T-helper 2 cell treated with Interferon-gamma antibody and Interleukin-4, amounts not matched to agents 5 μg/mL and 100 μg/mL, for 36 hours (primary cell): ENCODE measurements at places on chromosomes 16 and 17.

DNA sequence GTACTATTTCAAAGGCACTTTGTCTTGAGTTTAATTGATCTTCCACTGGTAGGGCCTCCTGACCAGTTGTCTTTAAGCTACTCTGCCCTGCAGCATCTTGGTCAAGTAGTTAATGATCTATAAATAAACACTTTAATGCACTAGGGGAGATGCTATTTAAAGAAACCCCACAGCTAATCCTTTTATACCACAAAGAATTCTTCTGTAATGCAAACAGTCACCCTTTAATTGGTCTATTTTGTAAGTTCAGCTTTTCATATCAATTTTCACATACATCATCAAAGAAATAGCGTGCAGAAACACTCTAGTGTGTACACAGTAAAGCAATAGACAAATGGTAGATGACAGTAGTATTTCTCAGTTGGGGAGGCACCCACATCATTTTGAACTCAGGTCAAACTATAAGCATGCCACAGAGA lies 70.3 kb downstream of the PMP22 start:
- no peak for DNase-seq

GRCh38 chr16:68737730-68738629 lies 888 bp downstream of the CDH1 start:
- DNase-seq = no peak

- peak; percentile 27 for DNase-seq
Measured at GRCh38 chr17:60165971-60166370, 16.2 kb downstream of the CA4 start.

GRCh38 chr17:64653325-64653984 lies 8.7 kb downstream of the SMURF2 start:
- no peak for DNase-seq

DNA sequence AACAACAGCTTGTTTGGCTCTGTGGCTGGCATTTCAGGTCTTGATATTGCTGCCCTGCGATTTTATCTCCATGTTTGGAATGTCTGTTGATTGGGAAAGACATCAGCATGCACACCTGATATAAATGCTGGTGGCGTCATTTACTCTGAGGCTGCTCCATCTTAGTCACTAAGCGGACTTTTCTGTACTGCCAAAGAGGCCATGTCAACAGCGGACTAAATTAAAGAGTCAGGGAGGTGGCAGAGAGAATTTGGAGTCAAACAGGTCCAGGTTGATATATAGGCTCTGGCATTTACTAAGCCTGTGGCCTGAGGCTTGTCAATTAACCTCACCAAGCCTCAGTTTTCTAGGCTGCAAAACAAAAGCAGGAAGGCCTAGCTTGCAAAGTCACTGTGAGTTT lies 6.2 kb downstream of the RBFOX1 start:
- no peak for DNase-seq

- DNase-seq = no peak
Measured at GRCh38 chr17:79330229-79330628, 255.6 kb downstream of the ENGASE start.

GRCh38 chr16:46785076-46785845 lies 37.1 kb upstream of the MYLK3 start:
- no peak for DNase-seq

GRCh38 chr16:68710211-68710610 lies 26.9 kb upstream of the CDH1 start:
- no peak for DNase-seq

GRCh38 chr16:777826-778225 lies 10.4 kb downstream of the RPUSD1 start:
- no peak for DNase-seq

DNA sequence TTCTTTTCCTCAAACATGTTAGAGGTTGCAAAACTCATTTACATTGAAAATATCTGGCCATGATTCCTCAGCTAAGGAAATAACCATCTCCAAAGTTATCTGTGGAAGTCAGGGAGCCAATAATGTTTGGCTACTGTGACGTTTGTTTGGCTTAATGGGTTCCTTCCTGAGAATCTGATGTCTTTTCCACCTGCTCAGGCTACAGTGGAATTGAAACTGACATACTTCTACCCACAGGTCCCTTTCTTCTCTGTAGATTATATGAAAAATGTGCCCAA lies 221.1 kb upstream of the XYLT1 start:
- DNase-seq = no peak

DNA sequence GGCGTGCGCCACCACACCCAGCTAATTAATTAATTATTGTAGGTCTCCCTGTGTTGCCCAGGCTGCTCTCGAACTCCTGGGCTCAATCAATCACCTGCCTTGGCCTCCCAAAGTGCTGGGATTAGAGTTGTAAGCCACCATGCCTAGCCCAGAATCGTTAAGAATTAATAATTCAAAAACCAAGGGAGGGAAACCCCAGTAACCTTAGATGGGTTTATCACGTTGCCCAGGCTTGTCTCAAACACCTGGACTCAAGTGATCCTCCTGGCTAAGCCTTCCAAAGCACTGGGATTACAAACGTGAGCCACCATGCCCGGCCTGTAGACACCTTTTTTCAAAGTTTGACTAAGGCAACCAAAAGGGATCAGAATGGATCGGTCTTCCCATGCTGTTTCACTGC lies 21.6 kb downstream of the CD300LF start:
- DNase-seq = no peak

- DNase-seq = no peak
Measured at GRCh38 chr16:64162613-64163375, 959.1 kb downstream of the CDH11 start.

- DNase-seq = no peak
Measured at GRCh38 chr16:46932802-46933201, 40.7 kb downstream of the DNAJA2 start.

DNA sequence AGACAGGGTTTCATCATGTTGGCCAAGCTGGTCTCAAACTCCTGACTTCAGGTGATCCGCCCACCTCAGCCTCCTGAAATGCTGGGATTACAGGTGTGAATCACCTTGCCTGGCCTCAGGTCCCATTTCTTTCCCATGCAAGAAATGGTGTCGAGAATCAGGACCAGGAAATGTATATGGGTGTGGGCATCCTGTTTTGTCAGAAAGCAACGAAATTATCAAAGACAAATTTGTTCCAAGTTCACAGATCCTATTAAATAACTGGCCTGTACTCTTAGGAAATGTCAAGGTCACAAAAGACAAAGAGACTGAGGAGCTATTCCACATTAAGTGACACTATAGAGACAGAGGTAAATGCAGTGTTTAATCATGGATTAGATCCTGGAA lies 17.1 kb upstream of the ST6GALNAC1 start:
- no peak for DNase-seq

DNA sequence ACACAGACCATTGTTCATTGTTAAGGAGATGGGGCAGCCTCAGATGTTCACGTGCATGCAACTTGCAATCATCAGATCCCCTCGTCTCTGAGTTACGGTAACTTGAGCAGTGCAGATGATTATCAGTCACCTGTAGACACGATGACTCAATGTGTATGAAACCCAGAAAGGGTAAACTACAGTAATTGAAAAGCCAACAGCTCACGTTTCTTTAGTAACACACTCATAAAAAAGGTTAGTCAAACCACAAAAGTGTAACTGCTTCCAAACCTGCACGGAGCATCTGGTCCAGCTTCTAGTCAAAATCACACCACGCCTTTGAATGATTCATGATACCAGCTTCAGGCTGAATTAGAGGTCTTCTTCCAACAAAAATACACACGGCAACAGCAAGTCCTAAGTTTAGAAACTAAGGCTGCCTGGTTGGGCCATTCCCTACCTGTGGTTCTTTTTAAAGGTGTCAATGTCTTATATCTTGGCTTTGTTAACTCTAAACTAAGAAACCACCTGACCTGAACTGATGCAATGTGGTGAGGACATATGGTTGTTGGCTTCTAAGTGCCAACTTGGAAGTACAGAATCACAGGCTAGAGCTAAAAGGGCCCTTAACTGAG lies 32.3 kb downstream of the GRB7 start:
- peak; percentile 79 for DNase-seq

DNA sequence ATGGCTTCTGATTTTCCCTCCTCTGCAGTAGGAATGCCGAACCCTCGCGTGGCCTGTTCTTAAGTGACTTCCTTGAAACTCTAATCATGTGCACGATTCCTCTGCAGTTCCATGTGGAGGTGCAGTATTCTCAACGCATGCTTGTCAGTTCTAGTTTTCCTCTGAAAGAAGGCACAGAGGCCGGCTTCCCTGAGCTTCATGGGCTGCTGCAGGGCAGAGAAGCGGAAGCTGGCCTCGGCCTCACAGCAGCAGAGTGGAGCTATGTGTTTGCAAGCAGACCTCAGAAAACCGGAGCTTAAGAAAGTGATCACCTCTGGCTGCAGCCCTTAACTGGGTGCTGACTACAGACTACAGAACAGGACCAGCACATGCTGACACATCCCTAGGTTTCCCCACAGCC lies 500.7 kb downstream of the GRIN2A start:
- no peak for DNase-seq

GRCh38 chr17:49581648-49581998 lies 6.0 kb downstream of the NXPH3 start:
- no peak for DNase-seq

DNA sequence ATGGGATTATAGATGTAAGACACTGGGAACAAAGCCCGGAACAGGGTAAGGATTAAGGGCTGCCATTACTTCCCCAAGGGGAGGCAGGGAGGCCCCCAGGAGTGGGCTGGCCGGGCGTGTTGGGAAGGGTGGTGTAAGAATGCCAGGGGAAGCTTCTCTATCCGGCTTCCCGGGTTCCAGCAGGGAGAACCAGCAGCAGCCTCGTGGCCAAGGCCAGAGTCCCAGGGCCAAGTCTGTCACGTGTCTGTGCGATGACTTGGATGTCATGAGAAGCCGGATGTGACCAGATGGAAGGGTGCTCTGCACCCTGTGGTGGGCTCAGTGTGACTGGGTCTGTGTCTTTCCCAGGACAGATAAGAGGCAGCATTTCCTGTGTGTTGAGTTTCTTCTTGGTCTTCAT lies 52.1 kb downstream of the SCNN1B start:
- DNase-seq = no peak

DNA sequence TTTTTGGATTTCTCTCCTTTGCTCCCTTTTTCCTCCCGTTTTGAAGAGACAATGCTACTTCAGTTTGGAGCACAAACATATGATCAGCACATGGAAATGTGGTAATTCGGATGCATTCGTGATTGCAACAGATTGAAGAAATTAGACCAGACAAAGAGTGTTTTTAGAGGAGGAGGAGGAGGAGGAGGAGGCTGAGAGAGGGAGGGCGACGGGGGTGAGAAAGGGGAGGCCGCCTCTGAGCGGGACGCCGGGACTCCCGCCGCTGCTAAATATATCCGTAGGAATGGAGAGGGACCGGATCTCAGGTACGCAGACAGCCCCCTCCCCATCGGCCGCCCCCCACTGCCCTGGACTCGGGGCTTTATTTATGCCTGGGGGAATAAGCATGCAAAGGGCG lies 179.3 kb downstream of the SEC14L1 start:
- no peak for DNase-seq

DNA sequence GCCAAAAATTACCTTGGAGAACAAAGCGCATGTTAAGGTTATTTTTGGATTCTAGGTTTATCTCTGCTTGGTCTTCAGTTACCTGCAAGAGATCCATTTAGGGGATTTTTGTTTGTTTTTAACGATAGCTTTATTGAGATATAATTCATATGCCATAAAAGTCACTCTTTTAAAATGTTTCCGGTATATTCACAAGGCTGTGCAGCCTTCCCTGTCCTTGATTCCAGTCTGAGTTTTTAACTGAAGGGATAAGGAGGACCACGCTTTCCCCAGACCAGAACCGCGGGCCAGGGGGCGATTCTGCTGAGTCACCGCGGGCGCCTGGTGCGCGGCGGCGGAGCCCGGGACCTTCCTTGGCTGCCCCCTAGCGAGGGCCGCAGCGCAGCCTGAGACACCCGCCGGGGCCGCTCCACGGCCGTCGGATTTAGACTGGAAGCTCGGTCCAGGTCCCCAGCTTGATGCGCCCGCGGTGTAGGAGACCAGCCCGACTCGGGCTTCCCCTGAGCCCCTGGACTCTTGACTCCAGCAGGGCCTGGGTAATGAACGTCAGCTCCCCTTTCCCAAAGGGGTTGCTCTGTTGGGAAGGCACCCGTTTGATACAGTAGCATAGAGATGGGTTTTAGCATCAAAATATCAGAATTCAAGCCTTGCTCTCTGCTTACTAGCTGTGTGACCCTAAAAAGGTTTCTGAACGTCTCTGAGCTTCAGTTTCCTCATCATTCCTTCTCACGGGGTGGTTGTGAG lies 50.0 kb upstream of the STH start:
- DNase-seq = peak; percentile 68

GRCh38 chr17:17978481-17979424 lies 6.1 kb downstream of the DRC3 start:
- DNase-seq = no peak

DNA sequence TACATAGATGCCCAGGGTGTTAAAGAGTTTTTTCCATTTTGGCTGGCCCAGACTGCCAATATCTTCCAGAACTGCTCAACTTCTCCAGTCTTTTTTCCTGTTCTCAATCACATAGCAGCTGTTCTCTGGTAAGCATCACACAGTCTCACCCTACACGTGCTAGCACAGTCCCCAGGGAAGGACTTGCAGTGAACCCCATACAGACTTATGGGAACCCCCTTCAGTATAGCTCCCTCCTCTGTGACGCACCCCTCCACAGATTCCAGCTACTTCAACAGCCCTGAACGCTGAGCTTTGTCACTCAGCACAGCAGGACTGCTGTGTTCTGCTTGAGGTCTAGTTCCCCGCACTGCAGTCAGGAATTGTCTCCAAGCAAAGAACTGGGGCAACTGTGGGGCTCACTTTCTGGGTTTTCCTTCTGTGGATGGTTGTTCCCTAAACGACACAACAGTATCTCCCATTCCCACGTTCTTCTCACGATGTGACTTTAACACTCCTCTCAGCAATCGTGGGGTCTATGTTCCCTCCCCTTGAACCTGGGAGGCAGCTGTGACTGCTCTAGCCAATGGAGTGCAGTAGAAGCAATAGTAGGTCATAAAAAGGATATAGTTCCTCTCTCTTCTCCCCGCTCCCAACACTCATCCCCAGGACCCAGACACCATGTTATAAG lies 3.6 kb downstream of the MMP28 start:
- DNase-seq = no peak

DNA sequence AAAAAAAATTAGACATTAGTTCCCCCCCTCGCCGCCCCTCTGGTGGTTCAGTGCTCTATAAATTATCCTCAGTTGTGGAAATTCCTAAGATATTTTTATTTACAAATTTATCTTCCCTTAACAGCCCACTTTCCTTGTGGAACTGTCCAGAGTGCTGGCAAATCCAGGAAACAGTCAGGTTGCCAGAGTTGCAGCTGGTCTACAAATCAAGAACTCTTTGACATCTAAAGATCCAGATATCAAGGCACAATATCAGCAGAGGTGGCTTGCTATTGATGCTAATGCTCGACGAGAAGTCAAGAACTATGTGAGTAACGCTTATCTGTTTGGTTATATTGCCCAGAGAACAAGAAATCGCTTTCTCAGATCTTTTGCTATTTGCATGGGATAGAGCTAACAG lies 2.9 kb downstream of the KPNB1 start:
- DNase-seq = no peak
